Mesothelial cell of epicardium (in vitro differentiated cells): ENCODE measurements at places on chromosomes 1 and 21. TPM values are rescaled to one million over a fixed set of nuclear protein-coding genes. Genes with fewer than 3 reads are reported as not detected.

- no peaks in the 10 kb centered on the region for H3K4me1 ChIP-seq
- H3K27ac ChIP-seq = no peak overlapping the region
- H3K36me3 ChIP-seq = no peaks in the 10 kb centered on the region
These were observed 27.8 kb upstream of the FMO3 start for GRCh38 chr1:171062902-171063301.

DNA sequence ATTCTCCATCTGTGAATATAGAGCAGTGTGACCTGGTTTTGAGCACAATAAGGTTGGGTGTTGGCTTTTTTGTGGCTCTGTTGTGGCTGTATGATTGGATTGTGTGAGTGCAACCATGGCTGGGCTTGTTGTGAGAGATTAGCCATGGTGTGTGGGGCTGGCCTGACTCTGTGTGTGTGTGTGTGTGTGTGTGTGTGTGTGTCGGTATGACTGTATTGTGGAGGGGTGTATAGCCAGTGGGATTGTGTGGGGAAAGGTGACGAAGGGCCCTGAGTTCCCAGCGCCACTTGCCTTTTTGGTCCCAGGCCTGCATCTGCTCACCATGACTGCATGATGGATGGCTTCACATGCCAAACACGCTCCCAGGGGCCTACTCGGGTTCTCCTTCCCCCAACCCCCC is 5.9 kb upstream of the SLC6A9 start:
- no peaks in the 10 kb centered on the region for H3K36me3 ChIP-seq
- no peak overlapping the region for H3K4me3 ChIP-seq
- no peak for DNase-seq
- peaks cover 48% of the 10 kb centered on the region for H3K4me1 ChIP-seq

- peaks cover 7% of the 10 kb centered on the region for H3K27me3 ChIP-seq
- H3K4me3 ChIP-seq = no peak overlapping the region
- no peak overlapping the region for H3K27ac ChIP-seq
- DNase-seq = no peak
These were observed 4.3 kb downstream of the TNFRSF14 start for GRCh38 chr1:2560299-2561073.

Gene SLC6A9
- total RNA-seq = 28.4 to 30.9 TPM (median 29.5 TPM) in 3 replicates

- DNase-seq = no peak
- H3K27me3 ChIP-seq = peaks cover 3% of the 10 kb centered on the region
- no peaks in the 10 kb centered on the region for H3K36me3 ChIP-seq
- H3K4me1 ChIP-seq = no peaks in the 10 kb centered on the region
These were observed 10.0 kb downstream of the MAEL start for GRCh38 chr1:166999075-166999474.

DNA sequence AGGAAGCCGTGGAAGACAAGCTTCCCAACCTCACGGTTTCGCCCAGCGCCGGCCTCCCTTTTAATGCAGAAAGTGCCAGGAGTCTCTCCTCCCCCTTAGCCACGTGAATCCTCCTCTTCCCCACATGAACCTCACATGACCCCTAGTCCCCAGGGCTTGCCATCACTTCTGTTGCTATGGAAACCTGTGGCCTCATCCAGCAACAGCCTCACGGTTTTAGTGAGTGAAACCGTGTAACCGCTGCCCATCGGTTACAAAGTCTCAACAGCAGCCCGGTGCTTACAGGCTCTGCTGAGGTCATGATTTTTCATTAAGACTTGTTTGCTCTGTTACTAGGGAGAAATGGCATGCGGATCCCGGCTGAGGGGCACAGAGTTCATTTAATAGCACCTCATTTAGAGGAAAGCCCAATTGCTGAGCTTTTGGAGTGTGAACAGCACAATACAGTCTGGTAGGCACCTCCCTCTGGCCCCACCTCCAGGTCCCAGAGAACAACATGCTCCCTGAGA is 143.2 kb upstream of the BACE2 start:
- H3K4me1 ChIP-seq = peaks cover 9% of the 10 kb centered on the region
- no peak for DNase-seq
- H3K4me3 ChIP-seq = no peak overlapping the region
- H3K27me3 ChIP-seq = peaks cover 21% of the 10 kb centered on the region
- H3K36me3 ChIP-seq = no peaks in the 10 kb centered on the region
- H3K27ac ChIP-seq = peak overlapping the region; percentile 18

Gene SNX7
- total RNA-seq = 16.1 to 20.2 TPM (median 18.8 TPM) in 3 replicates

DNA sequence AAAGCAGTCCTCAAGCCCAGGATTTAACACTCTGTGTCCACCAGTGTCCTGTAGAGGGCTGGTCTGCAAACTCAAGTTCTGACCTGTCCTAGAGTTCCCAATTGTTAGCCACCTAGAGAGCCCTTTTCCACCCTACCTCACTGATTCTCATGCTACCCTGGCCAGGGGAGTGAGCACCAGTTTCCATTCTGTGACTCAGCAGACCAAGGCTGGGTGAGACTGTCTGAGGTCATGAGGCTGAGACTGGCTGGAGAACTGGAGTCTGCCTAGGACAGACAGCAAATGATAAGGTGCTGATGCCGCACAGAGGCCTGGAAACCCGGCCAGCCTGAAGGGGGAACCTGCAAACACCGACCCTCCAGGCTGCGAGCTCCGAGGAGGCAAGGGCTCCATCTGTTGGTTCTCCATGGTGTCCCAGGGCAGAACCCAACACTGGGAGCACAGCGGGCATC is 13.7 kb downstream of the GLIS1 start:
- H3K4me3 ChIP-seq = no peak overlapping the region
- peaks cover 18% of the 10 kb centered on the region for H3K4me1 ChIP-seq
- H3K27ac ChIP-seq = no peak overlapping the region
- H3K27me3 ChIP-seq = no peaks in the 10 kb centered on the region
- no peak for DNase-seq

DNA sequence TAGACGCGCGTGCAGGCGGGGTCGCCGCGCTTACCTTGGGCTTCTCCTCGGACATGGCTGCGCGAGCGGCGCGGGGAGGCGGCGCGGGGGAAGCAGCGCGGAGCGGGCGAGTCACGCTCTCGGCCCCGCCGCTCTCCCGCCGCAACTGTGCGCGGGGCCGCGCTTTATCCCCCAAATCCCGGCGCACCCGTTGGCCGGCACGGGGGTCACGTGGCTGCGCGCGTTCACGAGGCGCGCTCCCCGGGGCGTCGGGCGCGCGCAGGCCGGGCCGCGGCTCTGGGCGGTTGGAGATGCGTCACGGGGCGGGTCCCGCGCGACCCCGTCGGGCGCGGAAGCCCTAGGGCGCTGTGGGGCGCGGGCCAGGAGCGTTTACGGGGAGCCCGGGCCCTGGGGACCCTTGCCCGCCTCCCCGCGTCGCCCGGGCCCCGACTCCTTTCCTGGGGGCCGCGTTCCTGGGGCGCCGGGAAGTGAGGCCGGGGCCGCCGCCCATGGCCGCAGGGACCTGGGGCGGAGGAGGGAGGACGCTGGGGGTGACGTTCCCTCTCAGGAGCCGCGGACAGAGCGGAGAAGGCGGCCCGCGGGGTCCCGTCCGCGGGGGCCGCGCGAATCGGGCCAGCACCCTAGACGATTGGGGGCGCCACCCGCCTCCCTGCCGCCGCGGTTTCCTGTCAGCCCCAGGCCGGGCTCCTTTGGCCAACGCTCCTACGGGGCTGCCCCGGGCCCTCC is at the start of gene SUMO3:
SUMO3 (minus strand) TSS at position 149 of the 726 bp plus-strand sequence; CDS start at position 55, 94 bp downstream.
- peak within 1 kb of the TSS; percentile 63 for H3K4me3 ChIP-seq
- peak within 1 kb of the TSS; percentile 25 for H3K27ac ChIP-seq
- DNase-seq = peak; percentile 87
- no peaks in the 10 kb centered on the region for H3K27me3 ChIP-seq

DNA sequence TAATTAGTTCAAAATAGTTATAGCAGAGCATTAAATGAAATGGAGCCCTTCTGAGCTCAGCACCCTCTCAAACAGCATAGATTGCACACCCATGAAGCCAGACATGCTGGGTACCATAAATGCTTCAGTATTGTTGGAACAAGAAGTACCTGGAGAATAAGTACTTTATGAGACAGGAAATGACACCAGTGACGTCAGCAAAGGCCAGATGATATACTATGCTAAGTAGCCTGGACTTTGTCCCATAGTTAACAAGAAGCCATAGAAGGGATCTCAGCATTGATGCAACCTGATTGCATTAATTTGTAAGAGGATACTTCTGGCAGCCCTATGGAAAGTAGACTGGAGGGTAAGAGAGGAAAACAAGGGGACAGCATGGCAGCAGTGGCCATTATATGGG is 16.3 kb upstream of the GADD45A start:
- no peaks in the 10 kb centered on the region for H3K36me3 ChIP-seq
- no peak overlapping the region for H3K27ac ChIP-seq
- no peak overlapping the region for H3K4me3 ChIP-seq
- H3K27me3 ChIP-seq = no peaks in the 10 kb centered on the region
- DNase-seq = no peak
- H3K4me1 ChIP-seq = peaks cover 2% of the 10 kb centered on the region

DNA sequence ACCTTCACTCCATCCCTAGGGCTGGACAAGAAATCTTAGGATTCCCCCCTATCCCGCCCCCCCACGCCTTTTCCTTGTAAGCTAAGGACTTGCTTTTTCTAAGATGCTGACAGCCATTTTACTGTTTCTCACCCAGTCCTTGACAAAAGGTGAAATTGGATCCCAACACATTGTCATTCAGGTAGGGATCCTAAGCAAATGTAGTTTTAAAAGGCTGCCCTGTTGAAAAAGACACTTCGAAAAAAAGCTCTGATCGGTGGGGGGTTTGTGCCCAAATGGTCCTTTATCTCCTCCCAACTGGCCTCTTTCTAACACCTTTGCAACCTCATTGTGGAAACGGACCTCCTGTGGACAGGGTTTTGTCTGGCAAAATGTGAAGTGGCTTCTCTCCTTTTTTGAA is 2.9 kb downstream of the CACHD1 start:
- H3K27ac ChIP-seq = no peak overlapping the region
- peaks cover 31% of the 10 kb centered on the region for H3K27me3 ChIP-seq
- H3K36me3 ChIP-seq = no peaks in the 10 kb centered on the region
- H3K4me3 ChIP-seq = peak overlapping the region; percentile 86
- H3K4me1 ChIP-seq = peaks cover 41% of the 10 kb centered on the region
- DNase-seq = no peak

DNA sequence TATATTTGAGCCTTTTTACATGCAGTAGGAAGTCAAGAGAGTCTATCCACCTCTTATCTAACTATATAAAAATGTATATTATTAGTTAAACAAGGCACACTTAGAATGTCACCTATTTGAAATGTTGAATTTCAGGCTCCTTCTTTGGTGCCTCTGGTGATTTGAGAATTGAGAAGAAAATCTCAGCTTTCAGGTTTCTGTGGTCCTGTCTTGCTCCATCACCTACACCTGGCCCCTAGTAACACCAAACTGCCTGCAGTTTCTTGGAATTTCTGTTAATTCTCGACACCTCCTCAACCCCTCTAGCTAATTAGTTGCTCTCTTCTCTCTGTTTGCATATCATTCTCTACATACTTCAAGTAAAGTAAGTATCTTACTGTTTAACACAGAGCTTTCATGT is 54.9 kb upstream of the WNT2B start:
- no peak for DNase-seq
- H3K27ac ChIP-seq = no peak overlapping the region
- peaks cover 38% of the 10 kb centered on the region for H3K36me3 ChIP-seq
- H3K27me3 ChIP-seq = no peaks in the 10 kb centered on the region
- H3K4me1 ChIP-seq = peaks cover 8% of the 10 kb centered on the region

GRCh38 chr1:18705811-18706210 is 75.2 kb downstream of the PAX7 start:
- DNase-seq = no peak
- H3K27me3 ChIP-seq = peaks cover 51% of the 10 kb centered on the region
- peaks cover 15% of the 10 kb centered on the region for H3K4me1 ChIP-seq
- H3K4me3 ChIP-seq = no peak overlapping the region
- no peaks in the 10 kb centered on the region for H3K36me3 ChIP-seq

- H3K27me3 ChIP-seq = peaks cover under 1% of the 10 kb centered on the region
- DNase-seq = no peak
- H3K27ac ChIP-seq = no peak overlapping the region
- H3K4me1 ChIP-seq = no peaks in the 10 kb centered on the region
- H3K4me3 ChIP-seq = no peak overlapping the region
These were observed 60.5 kb upstream of the PRMT6 start for GRCh38 chr1:106995970-106996369.

Gene FAM72D
- total RNA-seq = 0.88 to 1.5 TPM (median 1.1 TPM) in 3 replicates

- H3K27me3 ChIP-seq = no peaks in the 10 kb centered on the region
- H3K27ac ChIP-seq = no peak overlapping the region
- DNase-seq = no peak
- H3K4me3 ChIP-seq = no peak overlapping the region
These were observed 14.4 kb downstream of the ANP32E start for GRCh38 chr1:150221552-150221951.

Gene RLF
- total RNA-seq = 33.2 to 33.6 TPM (median 33.3 TPM) in 3 replicates

DNA sequence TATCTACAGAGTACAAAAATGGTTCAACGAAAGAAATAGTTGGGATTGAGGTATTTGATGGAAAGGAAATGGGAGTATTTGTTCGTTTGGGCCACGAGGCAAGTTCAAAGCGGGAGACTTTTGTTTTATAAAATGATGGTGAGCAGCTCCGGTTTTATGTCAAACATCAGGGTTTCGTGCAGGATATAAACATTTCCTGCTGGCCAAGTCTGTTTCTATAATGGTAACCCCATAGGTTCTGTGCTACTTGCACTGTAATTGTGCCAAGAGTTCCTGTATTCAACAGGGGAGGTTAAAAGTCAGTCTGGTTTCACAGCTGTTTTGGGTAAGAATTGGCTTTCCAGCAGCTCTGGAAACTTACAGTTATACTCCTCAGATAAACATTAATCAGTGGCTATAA is 290.3 kb upstream of the NRIP1 start:
- no peak overlapping the region for H3K4me3 ChIP-seq
- peaks cover 2% of the 10 kb centered on the region for H3K4me1 ChIP-seq
- H3K27me3 ChIP-seq = no peaks in the 10 kb centered on the region
- H3K27ac ChIP-seq = no peak overlapping the region
- DNase-seq = no peak
